ENCODE measurements at places on chromosomes 4 and X. TPM values are rescaled to one million over a fixed set of nuclear protein-coding genes. Genes with fewer than 3 reads are reported as not detected.

TBC1D25 gene
- 10.9 TPM for total RNA-seq

GPR50 gene
- total RNA-seq = 0.12 TPM

ARX gene
- total RNA-seq = 0.29 TPM

OPN1LW gene
- total RNA-seq = not detected

GAGE1 gene
- not detected for total RNA-seq

AASDH gene
- 3.2 TPM for total RNA-seq

GPM6B gene
- 0.03 TPM for total RNA-seq

WAS gene
- not detected for total RNA-seq

COL25A1 gene
- total RNA-seq = not detected

FGF2 gene
- 37.1 TPM for total RNA-seq

CSAG2 gene
- not detected for total RNA-seq

MAGEC2 gene
- not detected for total RNA-seq

PDLIM3 gene
- 0.24 TPM for total RNA-seq

UGT2B15 gene
- not detected for total RNA-seq

SYN1 gene
- 0.31 TPM for total RNA-seq

MAGIX gene
- 1.7 TPM for total RNA-seq

RTL5 gene
- 2.9 TPM for total RNA-seq

BMX gene
- not detected for total RNA-seq

DACH2 gene
- total RNA-seq = not detected

SULT1E1 gene
- not detected for total RNA-seq

BST1 gene
- 17.1 TPM for total RNA-seq

SPIN4 gene
- 2.3 TPM for total RNA-seq

F11 gene
- total RNA-seq = not detected

MAGEA4 gene
- not detected for total RNA-seq

BEX5 gene
- total RNA-seq = not detected

RTL9 gene
- 0.06 TPM for total RNA-seq

CLTRN gene
- 0.75 TPM for total RNA-seq

TMEM255A gene
- total RNA-seq = 0.11 TPM

PLP2 gene
- 414 TPM for total RNA-seq

NHS gene
- 5.6 TPM for total RNA-seq
